ENCODE measurements at places on chromosomes 16 and 17.

DNA sequence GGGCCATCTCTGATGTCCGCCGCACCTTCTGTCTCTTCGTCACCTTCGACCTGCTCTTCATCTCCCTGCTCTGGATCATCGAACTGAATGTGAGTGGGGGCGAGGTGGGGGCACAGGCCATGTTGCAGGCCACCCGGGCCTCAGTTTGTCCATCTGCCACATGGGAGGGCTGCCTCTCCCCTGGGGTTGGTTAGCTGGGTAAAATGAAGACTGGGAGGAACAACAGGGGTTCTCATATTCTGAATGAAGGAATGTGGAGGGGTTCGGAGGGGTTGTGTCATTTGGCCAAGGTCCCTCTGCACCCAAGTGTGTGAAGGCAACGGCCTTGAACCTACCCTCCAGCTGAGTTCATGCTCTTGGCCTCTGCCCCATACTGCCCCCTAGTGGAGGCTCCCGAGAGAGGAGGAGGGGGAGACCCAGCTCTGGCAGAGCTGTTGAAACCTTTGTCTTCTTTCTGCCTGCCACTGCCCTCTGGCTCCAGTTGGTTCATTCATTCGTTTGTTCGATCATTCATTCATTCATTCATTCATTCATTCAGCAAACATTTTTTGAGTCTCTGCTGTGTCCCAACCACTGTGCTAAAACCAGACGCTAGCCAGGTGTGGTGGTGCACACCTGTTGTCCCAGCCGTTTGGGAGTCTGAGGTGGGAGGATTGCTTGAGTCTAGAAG lies 11.4 kb upstream of the TCAP start:
- DNase-seq = peak; percentile 63

DNA sequence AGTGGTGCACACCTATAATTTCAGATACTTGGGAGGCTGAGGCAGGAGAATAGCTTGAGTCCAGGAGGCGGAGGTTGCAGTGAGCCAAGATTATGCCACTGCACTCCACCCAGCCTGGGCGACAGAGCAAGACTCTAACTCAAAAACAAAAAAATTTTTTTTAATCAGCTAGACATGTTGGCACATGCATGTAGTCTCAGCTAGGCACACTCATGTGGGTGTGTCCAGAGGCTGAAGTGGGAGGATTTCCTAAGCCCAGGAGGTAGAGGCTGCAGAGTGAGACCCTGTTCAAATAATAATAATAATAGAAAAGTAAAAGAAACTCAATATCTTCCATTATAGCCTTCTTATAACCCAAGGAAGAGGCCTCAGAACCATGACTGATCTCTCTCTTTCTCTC lies 11.5 kb upstream of the ARHGAP17 start:
- no peak for DNase-seq

- DNase-seq = no peak
Measured at GRCh38 chr17:27525836-27526603, 69.8 kb downstream of the KSR1 start.

GRCh38 chr17:2571523-2572303 lies 21.7 kb upstream of the PAFAH1B1 start:
- no peak for DNase-seq

DNA sequence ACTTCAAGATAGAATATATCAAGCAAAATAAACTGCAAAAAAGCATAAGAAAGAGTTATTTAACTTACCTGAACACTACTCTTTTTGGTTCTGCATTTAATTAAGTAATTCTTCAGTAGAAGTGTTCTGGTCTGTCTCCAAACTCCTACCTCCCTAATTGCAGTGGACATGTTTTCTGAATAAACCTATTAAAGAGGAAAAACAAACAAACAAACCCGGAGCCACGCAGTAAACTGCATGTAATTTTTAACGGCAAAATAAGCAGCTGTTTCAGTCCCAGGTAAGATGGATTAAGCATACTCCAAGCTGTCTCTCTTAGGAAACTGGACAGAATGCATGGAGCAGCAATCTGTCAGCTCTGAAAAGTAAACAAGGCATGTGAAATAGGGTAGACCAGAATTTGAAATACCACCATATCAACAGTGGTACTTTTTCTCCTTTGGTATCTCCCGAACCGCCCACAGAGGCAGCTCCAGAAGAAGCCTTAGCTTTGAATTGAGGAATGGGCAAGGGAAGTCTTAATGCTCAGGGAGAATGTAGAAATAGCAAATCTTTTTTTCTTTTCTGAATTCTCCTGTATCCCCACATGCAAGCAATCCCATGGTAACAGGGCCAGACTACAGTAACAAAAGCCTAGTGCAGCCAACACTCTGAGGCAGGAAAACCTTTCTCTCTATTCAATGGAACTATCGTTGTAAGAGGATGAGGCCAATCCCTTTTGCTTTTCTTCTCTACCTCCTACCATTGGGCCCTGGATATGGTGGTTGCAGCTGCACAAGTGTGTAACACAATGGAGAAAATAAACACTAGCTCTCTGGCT lies 12.5 kb downstream of the ABCA5 start:
- no peak for DNase-seq

DNA sequence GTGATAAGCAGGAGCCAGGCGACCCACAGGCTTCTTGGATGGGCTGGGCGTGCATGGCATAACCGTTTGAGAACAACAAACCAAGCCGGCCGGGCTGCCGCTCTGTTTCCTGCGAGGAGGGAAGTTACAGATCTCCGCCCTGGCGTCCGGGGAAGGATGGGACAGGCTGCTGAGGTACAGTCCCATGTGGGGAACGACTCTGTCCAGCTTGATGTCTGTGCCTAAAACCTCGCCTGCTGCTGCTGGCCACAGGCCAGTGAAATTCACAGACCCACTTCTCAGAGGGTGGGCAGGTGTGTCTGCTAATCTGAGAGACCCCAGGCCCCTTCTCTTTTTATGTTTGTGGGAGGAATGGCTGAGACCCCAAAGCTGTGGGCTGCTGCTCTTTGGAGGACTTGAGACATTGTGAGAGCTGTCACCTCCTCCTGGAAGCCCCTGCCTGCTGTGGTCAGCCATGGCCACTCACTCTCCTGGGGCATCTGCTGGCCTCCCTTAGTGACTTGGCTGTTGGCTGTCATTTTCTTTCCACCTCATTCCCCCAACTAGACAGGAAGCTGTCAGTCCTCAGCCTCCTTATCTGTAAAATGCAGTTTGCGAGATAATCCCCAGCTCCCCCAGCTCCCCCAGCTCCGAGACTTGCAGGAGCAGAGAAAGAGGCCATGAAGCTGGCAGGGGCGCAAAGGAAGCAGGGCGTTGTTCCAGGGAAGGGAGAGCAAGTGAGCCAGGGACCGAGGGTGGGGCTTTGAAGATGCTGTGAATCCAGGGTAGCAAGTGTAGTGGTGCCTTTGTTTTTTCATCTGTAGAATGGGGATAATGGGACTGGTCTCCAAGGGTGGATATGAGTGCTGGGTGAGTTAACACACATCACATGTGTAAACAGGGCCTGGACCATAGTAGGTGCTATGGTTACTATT lies 51.0 kb downstream of the CMIP start:
- DNase-seq = no peak

GRCh38 chr16:25279491-25279890 lies 21.8 kb upstream of the ZKSCAN2 start:
- DNase-seq = no peak

GRCh38 chr17:50260501-50260911 lies 13.8 kb upstream of the TMEM92 start:
- DNase-seq = no peak

DNA sequence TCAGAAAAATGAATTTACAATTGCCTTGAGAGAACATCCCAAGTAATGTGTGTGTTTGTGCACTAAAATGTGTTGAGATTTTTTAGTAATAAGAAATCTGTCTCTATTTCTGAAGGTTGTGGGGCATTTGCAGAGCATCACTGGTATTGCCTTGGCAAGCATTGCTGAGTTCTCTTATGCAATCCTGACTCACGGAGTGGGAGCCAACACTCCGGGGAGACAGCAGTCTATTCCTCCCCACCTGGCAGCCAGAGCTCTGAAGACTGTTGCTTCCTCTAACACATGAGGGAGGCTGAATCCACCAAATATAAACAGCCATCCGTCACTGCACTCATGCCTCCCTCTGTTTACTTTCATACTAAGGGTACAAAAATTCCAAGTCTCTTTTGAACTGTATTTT lies 10.6 kb downstream of the CNTD1 start:
- no peak for DNase-seq

DNA sequence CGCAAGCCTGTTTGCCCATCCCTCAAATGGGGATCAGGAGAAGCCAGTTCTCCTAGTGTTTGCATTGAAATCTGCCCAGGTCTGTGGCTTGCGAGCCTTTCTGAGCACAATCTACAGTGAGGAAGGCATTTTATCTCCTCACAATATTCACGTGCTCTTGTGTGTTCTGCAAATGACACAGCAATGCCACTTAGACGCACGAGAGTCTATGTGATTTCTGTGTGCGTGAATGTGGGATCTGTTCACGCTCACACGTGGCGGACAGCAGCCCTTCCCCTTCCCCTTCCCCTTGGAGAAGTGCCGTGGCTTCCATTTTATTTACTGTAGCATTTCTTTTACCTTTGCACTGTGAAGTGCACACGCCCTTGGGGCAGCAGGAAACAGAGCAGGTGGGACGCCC lies 17.7 kb upstream of the CBFA2T3 start:
- no peak for DNase-seq

DNA sequence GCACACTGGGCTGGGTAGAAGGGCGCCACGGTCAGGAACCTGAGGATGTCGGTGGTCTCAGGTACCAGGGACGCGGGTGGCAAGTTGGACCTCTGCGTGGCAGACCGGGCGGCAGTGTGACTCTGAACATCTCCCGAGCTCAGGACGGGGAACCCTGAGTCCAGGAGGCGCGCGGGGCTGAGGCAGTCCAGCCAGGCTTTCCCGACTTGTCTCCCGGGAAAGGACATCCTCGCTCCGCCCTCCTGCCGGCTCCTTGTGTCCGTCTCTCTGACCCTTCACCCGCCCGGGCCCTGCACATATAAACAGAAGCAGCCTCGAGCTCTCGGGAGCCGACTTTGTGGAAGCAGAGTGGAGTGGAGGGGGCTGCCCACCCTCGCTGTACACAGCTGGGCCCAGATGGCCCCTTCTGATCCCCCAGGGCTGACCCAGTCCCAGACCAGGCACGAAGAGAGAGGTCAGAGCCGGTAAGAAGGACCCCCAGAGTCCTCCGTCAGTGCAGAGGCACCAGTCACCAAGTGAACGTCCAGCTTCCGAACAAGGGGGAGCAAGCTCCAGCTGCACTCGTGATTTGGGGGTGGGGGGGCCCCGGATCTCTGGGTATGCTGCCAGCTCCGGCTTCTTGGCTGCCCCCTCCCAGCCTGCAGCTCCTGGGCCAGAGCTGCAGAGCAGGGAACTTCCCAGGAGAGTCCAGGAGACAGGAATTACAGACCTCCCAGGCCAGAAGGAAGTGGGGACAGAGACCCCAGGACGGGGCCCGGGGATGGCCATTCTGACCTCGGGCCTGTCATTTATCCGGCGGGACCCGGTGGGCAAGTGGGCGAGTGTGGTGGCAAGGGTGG lies 8.5 kb upstream of the P2RX1 start:
- no peak for DNase-seq

DNA sequence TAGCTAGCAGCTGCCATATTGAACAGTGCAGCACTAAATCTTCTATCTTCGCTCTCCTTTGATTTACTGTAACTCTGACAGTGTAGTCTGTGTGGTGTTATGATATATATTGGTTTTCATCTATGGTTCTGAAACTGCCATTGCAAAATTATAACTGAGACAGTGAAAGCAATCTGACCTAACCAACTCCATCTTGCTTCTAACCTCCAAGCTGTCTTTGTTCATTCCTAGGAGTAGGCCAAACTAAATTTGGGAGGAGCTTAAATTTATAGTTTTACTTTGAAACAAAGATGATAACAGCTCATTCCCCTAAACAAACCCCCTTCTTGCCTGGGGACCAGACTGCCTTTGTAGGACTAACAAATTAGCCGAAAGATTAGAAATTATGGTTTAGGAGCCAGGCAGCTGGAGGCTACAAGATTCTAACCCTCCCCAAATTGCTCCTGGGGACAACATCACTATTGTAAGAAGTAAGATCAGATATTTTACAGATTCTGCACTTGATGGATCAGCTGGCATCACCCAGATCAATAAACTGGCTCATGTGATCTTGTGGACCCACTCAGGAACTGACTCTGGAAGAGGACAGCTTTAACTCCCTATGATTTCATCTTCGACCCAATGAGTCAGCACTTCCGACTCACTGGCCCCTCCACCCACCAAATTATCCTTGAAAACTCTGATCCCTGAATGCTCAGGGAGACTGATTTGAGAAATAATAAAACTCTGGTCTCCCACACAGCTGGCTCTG lies 47.0 kb upstream of the FBXO47 start:
- DNase-seq = no peak

GRCh38 chr17:9368631-9369030 lies 207.0 kb downstream of the STX8 start:
- no peak for DNase-seq

DNA sequence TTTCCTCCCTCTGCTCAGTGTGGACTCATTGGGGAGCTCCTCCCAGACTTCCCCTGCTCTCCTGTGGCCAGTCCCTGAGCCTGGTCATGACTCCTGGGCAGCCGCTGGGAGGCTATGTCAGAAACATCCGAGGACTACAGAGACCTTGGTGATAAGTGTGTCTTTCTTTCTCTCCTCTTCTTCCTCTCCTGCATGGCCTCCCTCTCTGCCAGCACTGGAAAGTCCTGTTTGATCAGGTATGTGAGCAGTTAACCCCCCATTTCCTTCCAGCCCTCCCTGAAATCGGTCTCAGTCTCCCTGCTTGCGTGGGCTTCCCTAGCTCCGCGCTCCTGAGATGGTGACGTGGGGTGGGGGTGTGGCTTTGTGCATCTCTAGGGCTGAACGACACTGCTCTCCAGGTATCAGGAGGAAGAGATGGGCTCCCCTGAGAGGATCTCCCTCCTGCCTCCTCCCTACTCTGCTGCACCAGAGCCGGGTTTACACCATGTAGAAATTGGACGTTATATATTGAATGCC lies 2.1 kb downstream of the RHBDL3 start:
- DNase-seq = no peak

GRCh38 chr16:4006397-4006999 lies 109.7 kb downstream of the ADCY9 start:
- DNase-seq = no peak
